ENCODE measurements at places on chromosomes 11 and 22.
A peak's percentile ranks its signal among the peaks of the same experiment; 100 is the strongest.

DNA sequence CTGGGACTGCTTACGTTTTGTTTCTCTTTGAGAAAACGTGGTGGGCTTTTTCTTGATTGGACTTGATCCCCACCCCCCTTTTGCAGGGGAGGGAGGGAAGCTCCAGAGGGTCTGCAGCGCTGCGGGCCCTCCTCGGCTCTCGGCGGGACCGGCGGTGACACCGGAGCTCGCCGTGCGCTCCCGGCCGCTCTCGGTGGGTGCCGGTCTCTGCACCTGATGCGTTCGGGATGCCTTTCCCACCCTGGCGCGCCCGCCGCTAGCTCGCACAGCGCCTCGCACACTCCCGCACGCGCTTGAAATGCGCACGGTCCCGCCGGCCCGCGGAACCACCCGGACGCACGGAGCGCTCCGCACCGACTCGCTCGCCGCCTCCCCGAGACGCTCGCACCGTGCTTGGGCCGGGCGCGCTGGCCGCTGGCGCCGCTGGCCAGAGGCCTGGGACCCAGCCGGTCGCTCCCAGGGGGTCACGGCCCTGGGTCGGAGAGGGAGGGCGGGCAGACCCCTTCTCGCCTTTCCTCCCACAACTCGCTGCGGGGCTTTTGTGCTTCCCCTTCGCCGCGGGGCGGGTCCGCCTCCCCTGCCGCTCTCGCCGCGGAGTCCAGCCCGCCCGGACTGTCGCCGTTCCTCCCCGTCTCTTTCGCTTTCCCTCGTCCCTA lies 1.0 kb downstream of the ZBTB16 start:
- DNase-seq, result no peak

DNA sequence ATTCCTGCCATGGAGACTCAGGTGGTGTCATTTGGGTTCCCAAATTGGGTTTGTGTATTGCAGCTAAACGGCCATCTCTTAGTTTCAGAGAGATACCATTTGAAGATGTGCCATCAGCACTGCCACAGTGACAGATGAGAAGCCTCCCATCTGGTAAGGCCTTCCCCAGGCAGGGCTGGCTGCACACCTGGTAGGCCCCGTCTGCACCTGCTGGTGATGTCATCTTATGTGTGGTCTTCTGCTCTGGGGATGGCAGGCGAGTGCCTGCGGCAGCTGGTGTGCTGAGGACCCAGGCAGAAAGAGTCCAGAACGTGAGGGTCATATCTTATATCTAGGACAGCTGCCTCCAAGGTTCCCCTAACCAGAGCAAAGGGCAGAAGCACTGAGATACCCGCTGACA lies 100.6 kb downstream of the CSNK2A3 start:
- no peak for DNase-seq

DNA sequence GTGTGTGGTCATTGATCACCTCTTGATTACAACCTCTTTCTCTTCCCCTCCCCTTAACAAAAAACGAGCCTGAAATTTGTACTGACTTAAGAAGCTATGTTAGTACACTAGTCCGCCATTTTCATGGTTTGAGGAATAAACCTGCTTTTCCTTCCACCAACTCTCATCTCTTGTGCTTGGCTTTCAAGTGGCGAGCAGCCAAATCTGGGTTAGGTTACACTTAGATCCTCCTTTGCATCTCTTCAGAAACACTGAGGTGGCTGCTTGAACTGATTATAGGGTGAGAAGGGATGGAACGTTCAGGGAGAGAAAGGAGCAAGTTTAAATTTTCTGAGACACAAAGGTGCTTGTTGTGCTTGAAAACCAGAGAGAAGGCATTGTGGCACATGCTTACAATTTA lies 2171.4 kb downstream of the LRRC4C start:
- no peak for DNase-seq

GRCh38 chr11:101914738-101915426 lies at the start of gene CEP126:
CEP126 (plus strand) TSS chr11:101915010; CDS start chr11:101915285, 275 bp downstream.
- DNase-seq, result peak; percentile 82

GRCh38 chr11:112769170-112769569 lies 192.1 kb upstream of the NCAM1 start:
- DNase-seq, result no peak

GRCh38 chr11:44734843-44735381 lies 8.2 kb downstream of the TSPAN18 start:
- DNase-seq, result no peak

DNA sequence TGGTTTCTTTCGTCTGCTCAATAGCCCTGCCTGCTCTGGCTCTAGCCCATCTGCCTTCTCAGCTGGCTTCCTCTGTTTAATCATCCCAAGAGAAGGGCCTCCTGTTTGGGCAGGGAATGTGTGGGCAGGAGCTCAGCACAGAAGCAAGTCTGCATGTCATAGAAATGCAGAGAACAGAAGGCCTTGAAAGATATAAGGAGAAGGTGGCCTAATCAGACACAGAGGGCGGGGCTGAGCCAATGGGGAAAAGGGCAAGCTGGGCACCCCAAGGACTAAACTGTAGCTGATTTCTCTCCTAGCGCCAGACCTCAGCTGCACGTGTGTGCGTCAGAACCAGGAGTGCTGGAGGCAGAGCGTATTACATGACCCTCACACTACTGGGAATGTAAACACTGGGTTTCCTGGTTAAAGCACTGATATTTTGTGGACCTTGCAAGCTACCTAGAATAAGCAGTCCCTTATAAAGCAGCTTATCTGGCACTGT lies 7.6 kb upstream of the CCKBR start:
- no peak for DNase-seq

DNA sequence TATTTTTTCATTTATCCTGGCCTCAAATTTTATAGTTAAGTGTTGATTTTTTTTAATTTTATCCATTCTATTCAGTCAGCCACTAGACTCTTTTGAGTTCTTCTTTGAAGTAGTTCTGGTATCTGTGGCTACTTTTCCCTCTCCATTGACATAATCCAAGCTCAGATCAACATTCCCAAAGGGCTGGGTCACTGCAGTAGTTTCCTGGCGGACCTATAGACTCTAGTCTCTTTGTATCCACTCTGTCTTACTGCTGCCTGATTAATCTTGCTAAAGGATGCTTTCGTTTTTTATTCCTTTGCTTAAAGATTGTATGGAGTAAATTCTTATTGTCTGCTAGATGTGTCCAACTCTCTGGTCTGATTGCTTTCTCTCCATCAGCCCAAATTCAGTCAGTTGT lies 87.6 kb downstream of the UVRAG start:
- no peak for DNase-seq

GRCh38 chr11:79922641-79923040 lies 481.8 kb upstream of the TENM4 start:
- no peak for DNase-seq

GRCh38 chr11:106249617-106250239 lies 172.3 kb downstream of the AASDHPPT start:
- DNase-seq, result no peak

DNA sequence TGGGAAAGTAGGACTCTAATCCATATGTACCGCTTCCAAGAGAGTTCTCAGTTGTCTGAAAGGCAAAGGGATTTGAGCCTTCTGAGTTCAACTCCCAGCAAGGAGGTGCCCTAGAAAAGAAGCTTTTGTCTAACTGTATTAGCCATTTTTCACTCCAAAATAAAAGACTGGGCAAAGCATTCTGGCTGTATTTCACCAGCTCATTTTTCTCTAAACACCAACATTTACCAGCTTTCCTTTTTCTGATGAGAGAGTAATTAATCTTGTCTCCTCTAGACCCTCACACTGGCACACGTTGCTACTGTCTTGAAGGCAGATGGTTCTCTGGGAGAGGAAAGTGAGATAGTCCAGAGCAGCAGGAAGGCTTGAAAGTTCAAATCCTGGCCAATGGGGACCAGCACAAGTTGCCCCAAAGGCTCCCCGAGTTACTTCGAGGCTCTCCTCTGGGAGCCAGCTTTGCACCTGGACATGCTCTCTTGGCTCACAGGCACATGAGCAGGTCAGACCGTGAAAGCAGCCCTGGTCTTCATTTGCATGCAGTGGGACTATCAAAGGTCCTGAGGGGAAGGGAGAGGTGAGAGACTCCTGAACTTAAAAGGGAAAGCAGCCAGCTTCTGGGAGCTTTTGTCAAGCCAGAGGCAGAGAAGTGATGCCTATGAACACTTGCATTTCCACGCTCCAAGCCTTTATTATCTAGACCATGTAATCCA lies 100.0 kb downstream of the NTM start:
- no peak for DNase-seq

- no peak for DNase-seq
These were observed 65.7 kb upstream of the PHOX2A start for GRCh38 chr11:72309641-72310040.

DNA sequence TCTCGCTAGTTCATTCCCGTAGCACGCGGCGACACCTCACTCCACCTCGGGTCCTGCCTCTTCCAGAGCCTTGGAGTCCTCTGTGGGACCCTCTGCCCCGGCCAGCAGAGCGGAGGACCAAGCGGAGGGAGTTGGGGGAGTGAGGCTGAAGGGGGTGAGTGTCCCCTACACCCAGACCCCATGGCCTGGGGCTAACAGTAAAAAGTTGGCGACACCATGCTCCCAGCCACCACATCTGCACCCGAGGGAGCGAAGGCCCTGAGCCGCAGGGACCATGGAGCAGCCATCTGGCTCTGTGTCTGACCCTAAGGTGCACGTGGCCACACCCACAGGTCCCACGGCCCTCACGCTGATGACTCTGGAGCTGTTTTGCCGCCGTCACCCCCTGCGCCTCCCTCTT lies 293.8 kb downstream of the BRD1 start:
- no peak for DNase-seq

DNA sequence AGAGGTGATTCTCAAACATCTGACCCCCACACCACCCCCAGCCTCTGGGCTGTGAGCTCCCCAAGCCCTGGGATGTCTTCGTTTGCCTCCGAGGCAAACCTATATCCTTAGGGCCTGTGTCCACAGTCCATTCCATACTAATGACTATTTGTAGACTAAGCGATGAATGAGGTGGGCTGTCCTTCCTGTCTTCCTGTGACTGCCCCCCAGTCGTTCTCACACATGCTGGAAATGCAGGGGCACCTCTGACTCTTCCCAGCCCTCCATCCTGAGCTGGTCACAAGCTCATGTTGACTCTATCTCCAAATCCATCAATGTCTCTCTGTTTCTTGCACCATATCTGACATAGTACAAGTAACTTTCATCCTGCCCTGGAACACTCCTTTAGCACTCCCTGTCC lies 4.8 kb downstream of the ATG16L2 start:
- DNase-seq, result no peak

DNA sequence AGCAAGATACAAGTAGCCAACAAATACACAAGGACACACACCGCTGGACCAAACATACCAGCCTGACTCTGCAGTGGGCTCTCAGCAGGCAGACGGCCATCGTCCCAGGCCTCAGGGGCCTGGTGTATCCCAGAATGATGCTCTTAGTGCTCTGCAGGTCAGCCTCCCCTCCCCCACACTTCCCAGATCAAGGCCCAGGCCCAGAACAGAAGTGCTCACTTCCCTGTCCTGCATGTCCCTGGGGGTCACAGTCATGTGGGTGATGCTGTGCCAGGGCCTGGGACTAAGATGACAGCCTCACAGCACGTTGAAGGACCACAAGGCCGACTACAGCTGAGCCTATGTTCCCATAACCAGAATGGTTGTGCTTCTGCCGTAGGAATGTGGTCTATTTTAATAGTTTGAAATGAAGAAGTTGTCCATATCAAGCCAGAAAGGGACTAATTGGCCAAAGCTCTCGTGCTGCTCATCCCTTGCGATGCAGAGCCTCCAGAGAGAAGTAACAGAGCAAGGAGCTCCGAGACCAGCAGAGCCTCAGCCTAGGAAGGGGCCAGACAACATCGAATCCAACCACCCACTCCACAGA lies 48.6 kb downstream of the GAB4 start:
- no peak for DNase-seq

GRCh38 chr11:20617346-20618005 lies 18.1 kb downstream of the SLC6A5 start:
- DNase-seq, result no peak

- no peak for DNase-seq
These were observed 64.6 kb upstream of the ADSL start for GRCh38 chr22:40281717-40282116.

GRCh38 chr11:34654483-34655334 lies 33.8 kb downstream of the EHF start:
- no peak for DNase-seq

DNA sequence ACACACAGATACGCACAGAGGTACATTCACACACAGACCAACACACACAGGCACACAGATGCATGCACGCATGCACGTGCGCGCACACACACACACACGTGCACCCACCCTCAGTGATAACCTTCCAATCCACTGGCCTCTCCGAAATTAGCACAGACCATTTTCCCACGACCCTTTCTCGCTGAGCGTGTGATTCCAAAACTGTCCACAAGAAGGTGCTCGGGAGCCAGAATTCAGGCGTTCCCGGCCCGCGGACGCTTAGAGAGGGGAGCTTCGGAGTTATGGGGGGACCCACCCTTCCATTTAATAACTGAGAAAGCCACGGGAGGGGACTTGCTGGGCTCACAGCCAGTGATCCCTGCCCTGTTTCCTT lies 33.8 kb upstream of the SLC35C1 start:
- no peak for DNase-seq

GRCh38 chr11:128343870-128344269 lies 243.5 kb downstream of the ETS1 start:
- DNase-seq, result no peak

DNA sequence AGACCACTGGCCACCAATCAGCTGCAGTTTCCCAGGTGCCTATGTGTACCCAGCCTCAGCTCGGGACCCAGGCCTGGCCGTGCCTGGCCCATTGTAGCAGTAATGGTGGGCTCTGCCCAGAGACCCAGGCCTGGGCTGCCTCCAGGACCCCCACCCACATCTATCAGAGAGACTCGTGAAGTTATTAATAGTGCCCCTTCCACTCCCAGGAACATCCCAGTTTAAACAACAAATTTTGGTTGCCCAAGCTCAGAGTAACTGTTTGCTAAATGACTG lies 42.5 kb downstream of the IGLL5 start:
- DNase-seq, result no peak

DNA sequence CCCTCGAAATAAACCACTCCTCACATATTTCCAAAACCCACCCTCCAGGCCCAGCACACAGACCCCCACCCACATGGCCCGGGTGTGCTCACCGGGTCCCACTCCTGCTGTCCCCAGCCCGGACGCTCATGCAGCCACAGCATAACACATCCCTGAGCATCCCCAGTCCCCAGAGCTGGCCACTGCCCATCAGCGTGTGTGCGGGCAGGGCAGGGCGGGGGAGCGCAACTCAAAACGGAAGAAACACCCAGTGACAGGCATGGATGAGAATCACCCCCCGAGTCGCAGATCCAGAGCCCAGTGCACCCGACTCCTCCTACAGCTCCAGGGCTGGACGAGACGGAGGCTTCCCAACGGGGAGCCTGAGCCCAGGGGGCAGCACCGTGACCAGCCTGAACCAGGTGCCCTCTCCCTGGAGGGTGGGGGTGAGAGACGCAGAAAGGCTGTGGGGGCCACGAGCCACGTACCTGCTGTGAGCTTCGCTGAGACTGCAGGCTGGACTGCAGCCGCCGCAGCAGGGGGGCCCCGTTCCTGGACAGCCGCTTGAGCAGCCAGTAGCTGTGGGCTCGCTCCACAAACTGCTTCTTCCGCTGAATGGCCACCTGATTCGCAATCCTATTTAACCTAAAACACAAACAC lies 23.8 kb downstream of the BRD1 start:
- no peak for DNase-seq

DNA sequence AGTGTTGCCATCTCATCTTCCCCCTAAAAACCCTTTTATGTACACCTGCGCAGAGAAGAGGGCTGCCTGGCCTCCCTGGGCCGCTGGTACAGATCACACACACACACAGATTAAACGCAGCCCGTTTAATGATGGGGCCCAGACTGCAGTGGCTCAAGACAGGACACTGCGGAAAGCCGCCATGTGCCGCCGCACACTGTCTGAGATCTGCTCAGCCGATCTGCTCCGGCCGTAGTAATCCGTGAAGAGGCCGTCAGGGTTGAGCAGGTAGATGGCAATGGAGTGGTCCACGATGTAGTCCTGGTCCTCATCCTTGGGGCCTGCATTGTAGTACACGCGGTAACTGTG lies 2.0 kb downstream of the SCO2 start:
- no peak for DNase-seq

Data from NCI-H1436 treated with DMSO at 0.1 percent for 48 hours (cell line).